ENCODE measurements at places on chromosomes 5 and 9.

GRCh38 chr9:106875529-106875928, 12.6 kb downstream of the ZNF462 start:
- DNase-seq: no peak

- no peak for DNase-seq
These were observed 144.2 kb upstream of the PAPPA start for GRCh38 chr9:116009420-116009819.

DNA sequence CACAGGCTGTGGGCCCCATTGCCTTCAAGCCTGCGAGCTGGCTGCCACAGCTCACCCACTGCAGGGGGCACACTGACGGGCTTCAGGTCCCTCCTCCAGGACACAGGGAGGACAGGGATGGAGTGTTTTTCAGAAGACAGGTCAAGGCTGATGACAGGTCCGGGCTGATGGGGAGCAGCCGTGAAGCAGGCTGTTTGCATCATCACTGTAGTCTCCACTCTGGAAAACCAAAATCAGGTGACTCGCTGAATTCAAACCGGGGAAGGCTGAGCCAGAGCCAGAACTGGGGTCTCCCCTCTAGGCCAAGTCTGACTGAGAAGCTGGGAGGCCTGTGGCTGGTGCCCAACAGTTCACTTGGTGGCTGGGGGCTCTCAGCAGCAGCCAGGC, 48.5 kb downstream of the OLFM1 start:
- DNase-seq: no peak

GRCh38 chr9:135751501-135751900, 49.5 kb downstream of the KCNT1 start:
- DNase-seq: no peak

- no peak for DNase-seq
These were observed 22.2 kb upstream of the CTSL start for GRCh38 chr9:87703636-87704276.

- no peak for DNase-seq
These were observed 601 bp downstream of the FBXO38 start for GRCh38 chr5:148384380-148384737.

- DNase-seq: no peak
These were observed 214.6 kb upstream of the POU5F2 start for GRCh38 chr5:93956006-93956405.

DNA sequence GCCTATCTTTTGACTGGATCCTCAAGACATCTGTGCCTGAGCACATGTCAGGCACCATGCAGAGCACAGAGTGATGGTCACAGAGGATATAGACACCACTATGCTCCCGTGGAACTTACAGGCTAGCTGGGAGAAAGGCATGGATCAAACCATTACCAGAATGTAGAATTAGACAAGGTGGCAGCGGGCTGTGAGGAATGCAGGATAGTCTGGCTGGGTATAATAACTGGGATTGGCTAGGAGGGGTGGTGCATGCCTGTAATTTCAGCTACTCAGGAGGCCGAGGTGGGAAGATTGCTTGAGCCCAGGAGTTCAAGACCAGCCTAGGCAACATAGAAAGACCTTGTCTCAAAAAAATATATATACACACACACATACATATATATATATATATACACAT, 50.3 kb downstream of the ASS1 start:
- DNase-seq: no peak

DNA sequence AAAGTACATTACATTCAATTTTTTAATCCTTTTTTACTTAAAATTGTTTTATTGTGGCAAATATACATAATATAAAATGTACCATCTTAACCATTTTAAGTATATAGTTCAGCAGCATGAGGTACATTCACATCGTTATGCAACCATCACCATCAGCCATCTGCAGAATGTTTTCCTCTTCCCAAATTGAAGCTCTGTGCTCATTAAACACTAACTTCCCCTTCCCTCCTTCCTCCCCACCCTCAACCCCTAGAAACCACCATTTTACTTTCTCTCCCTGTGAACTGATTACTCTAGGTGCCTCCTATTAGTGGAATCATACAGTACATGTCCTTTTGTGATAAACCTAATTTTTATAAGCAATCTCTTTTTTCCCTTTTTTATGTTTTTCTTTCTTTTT, 15.6 kb downstream of the TEX53 start:
- DNase-seq: no peak

GRCh38 chr5:171029401-171029800, 167.6 kb downstream of the RANBP17 start:
- no peak for DNase-seq

- no peak for DNase-seq
These were observed 63.4 kb downstream of the SMIM23 start for GRCh38 chr5:171848911-171849520.

DNA sequence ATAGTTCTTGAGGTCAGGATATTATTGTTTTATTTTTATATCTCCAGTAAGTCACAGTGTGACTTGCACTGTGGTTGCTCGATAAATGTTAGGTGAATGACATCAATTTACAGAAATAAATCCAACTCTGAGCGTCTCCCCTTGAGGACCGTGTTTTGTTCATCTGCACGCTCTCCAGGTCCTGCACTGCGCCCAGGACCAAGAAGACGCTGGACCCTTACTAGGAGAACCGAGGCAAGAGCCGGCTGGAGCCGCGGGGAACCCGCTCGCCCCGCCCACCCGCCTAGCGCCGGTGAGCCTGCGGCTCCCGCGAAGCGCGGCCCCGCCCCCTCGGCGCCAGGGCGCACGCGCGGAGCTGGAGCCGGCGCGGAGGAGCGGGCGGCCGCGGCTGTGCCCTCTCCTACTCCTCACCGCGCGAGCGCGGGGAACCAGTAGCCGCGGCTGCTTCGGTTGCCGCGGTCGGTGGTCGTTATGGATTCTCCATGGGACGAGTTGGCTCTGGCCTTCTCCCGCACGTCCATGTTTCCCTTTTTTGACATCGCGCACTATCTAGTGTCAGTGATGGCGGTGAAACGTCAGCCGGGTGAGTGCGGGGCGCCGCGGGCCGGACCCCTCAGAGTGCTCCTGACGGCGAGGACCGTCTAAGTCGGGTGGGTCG, at the start of gene TMEM38B:
TMEM38B (plus strand) TSS at position 352 of the 658 bp plus-strand sequence; CDS start at position 472, 120 bp downstream.
- peak; percentile 77 for DNase-seq

DNA sequence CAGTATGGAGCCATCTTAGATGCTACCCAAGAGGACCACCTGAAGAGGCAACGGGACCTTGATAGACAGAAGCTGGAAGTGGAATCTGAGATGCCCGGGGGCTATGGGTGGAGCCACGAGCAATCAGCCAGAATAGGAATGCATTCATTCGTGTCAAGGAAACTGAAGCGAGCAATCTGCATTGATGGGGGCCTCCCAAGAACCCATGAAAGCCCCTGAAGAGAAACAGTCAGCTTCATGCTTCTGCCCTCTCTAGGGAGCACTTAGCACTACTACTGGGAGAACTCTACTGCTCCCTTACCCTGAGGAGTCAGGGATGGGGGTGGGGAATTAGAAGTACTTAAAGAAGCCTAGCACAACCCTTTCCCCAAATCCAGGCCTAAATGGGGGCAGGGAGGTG, 51.9 kb upstream of the TCERG1 start:
- DNase-seq: no peak

GRCh38 chr5:1476181-1476966, 31.1 kb upstream of the SLC6A3 start:
- DNase-seq: no peak

- no peak for DNase-seq
These were observed 455.7 kb upstream of the NUDT12 start for GRCh38 chr5:104018299-104018698.

DNA sequence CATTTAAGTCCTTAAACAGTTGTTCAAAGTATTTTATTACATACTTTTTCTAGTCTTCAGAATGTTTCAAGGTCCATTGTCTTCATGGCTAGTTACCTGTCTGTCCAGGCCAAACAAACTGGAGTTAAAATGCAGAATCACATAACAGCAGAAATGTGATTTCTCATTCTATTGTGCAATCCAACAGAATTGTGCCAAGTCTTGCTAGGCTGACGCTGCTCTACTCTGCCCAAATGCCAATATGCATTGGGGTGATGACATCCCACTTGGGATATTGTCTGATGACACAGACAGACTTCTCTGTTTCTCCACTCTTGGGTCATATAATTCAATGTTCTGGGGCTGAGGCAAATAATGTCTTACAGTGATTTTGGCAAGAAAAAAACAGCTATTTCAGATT, 5.2 kb upstream of the SLC22A5 start:
- DNase-seq: no peak

DNA sequence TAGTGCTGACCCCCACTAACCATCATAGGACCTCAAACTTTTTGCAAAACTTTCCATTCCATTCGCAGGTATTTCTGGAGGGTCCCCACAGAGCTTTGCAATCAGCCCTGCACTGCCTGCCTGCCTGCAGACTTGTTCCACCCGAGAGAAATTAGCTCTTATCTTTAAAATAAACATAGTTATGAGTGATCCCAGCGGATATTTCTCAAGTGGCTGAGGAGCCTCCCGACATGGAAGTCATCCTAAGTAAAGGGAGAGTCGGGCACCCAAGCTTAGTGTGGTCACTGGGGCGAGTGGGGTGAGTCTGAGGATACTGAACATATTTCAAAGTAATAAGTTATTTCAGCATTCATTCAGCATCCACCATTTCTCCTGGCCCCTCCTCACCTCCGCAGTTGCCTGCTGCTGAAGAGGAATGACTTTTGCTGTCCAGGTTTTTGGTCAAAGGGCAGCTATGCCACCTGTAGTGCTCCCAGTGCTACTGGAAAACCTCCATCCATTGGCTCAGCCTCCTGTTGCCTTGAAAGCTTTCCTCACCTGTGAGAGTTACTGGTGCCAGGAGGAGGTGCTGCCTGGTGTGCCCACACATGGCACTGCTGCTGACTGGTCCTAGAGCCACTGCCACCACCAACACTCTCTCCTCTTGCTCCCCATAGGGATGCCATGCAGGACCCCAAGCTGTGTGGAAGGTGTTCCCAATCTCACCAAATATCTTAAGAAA, 89.7 kb upstream of the PCSK1 start:
- DNase-seq: no peak

DNA sequence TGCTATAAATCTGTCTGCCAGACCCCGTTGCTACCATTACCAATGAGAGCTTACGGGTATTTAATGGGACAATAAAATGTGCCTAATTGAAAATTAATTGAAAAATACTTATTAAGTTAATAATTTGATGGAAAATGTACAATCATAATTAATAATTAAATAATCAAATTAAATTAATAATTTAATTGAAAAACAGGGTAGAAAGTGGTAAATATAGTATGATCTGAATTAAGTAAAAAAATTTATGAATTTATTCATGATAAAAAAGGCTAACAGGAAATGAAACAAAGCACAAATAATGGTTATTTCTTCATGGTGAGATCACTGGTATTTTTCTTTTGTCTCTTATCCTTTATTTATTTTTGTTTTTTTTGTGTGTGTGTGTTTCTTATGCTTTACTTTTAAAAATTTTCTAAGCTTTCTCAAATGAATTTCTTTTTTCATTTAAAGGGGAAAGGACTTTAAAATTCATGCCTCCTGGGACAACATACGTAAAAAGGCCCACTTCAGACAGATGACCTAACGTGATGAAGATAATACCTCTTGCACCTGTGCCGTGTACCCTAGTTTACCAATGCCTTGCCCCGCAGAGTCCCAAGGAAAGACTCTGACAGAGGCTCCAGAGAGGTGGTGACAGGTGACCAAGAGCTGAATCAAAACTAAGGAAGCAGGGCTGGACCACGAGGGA, 24.0 kb upstream of the RXRA start:
- DNase-seq: no peak

DNA sequence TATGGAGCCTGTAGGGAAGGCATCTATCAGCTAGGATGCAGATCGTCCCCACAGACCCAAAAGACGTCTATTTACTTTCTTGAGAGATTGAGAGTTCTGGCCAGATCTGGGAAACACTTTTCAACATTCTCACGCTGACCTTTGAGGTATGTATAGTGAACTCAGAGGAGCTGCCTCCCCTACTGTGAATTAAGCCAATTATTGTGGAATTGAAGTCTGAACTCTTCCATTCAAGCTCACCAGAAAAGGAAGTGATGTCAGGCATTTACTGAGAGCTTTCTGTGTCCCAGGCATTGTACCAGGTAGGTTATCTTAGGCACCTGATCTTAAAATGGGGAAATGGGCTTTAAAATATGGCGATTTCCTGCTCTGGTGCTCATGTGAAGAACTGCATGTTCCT, 136.5 kb downstream of the SV2C start:
- DNase-seq: no peak

- DNase-seq: no peak
These were observed 28.2 kb downstream of the ERCC8 start for GRCh38 chr5:60916646-60917045.

GRCh38 chr5:142655339-142656267, 30.3 kb downstream of the FGF1 start:
- peak; percentile 68 for DNase-seq

DNA sequence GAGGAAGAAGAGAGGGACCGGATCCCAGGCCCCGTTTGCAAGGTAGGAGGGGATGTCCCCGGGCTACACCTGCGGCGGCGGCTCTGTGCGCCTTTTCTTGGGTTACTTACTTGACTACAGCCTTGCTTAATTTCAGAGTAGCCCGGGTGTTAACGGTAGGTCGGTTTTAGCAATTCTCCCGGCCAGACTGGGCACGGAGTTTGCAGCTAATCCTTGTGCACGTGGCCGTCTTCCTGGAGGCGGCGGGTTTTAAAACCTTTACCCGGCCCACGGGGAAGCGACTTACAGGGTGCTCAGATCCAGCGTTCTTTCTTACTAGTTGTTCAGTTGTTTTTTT, 313 bp downstream of the BRIX1 start:
- no peak for DNase-seq

- no peak for DNase-seq
These were observed 180.7 kb downstream of the TARS1 start for GRCh38 chr5:33621514-33621913.

- DNase-seq: no peak
These were observed 254.6 kb upstream of the SLC24A2 start for GRCh38 chr9:20043461-20043860.

DNA sequence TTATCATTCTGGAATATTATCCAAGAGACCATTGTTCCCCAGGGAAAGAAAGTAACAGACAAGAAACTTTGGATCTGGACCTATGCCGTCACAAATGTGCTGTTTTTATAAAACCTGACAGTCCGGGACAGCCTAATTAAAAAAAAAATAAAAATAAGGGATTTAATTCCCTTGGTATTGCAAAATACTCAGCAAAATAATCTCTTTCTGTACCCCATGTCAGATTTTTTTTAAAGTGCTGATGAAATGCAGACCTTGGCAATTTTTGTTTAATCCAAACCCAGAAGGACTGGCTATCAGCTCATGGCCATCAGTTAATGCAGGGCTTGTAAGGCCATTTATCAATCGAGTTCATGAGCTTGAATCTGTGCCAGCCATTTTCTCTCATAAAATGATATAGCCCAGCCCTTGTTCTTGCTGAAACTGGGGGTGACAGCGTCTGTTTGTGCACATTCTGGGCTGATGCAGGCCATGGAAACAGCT, 162.7 kb upstream of the S1PR3 start:
- no peak for DNase-seq
